ENCODE measurements at places on chromosomes 7 and 10.

DNA sequence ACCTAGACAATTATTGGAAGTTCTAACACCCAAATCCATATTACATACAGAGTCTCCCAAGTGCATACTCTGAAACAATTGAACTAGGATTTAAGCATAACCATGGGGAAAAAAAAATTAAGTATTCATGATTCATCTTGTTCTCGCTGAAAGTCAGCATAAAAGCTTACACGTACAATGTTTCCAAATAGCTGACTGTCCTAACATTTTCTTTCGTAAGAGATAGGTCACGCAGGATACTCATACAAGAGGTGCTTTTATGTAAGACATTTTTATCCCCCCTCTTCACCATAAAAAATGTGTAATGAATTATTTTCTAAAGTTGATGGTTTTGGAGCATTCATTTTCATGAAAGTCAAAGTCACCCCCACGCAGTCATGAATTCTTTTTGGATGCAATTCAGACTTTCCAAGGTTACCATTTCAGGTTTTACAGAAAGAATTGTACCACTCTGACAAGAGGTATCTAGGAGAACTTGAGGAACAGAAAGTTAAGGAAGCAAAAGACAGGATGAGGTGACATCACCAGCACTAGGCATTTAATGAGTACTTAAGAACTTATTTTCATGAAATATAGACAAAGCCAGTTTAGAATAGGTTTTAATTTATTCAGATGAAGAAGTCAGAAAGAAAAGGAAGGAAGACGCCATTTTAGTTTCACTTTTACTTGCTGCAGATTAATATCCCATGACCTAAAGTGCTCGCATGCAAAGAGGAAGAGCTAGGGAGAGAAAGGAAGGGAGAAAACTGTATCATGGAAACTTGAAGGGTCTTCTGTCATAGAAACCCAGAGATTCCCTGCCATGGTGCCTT, 55.8 kb downstream of the TMEM26 start:
- no peak for DNase-seq
- no peaks in the 10 kb centered on the region for H3K4me1 ChIP-seq
- no peak overlapping the region for H3K27ac ChIP-seq
- no peaks in the 10 kb centered on the region for H3K36me3 ChIP-seq

DNA sequence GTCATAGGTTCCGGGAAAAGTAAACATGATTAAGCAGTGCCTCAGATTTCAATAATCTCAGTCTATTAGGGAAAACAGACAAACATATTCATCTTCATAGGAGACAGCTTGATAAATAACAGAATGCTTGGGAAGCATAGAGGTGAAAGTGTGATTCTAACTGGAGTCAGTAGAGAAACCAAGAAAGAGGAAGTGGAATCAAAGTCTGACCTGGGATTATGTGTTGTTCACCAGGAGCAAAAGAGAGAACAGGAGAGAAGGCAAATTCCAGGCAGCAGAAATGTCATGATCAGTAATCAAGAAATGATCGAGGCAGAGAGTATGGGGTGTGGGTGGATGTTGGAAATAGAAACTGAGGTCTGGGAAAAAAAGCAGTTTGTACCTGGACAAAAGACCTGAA, 43.7 kb downstream of the DGKB start:
- H3K27me3 ChIP-seq, result no peaks in the 10 kb centered on the region
- no peaks in the 10 kb centered on the region for H3K4me1 ChIP-seq
- H3K27ac ChIP-seq, result no peak overlapping the region

DNA sequence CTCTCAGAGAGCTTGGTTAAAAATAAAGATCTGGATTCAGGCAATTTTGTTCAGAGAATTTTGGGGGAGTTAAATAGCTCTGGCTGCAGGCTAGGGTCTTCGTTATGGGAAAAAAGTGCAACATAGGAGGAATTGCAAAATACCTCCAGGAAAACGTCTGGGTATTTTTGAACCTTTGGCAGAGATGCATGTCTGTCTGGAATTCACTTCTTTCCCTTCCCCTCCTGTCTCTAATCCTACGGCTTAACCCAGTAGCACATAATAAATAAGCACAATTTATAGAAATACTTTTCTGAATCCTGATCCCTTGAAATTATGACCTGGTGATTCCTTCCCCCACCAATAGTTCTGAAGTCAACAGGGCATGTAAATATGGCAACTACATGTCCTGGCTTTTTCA, 19.3 kb upstream of the NUP205 start:
- DNase-seq, result no peak
- no peaks in the 10 kb centered on the region for H3K27me3 ChIP-seq
- H3K27ac ChIP-seq, result no peak overlapping the region
- H3K36me3 ChIP-seq, result no peaks in the 10 kb centered on the region
- no peak overlapping the region for H3K4me3 ChIP-seq
- H3K4me1 ChIP-seq, result no peaks in the 10 kb centered on the region

DNA sequence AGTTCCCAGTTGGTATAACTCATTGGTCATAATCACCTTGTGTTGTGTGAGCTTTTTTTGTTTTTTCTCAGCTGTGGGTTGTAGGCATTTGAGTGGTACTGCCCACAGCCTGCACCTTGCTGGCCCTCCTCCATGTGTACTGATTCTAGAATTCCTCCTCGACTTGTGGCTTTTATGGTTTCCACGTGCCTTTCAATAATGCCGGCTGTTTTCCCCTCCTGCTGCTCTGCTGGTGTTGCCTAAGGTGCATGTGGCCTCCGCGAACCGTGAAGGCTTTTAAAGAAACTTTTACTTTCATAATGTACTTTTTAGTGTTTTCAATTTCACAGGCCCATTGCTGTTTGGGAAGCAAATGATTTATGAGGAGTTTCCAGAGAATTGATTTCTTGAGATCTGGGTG, 518.0 kb downstream of the REEP3 start:
- no peak overlapping the region for H3K4me3 ChIP-seq
- H3K36me3 ChIP-seq, result no peaks in the 10 kb centered on the region
- DNase-seq, result no peak
- H3K27me3 ChIP-seq, result no peaks in the 10 kb centered on the region
- H3K27ac ChIP-seq, result no peak overlapping the region

DNA sequence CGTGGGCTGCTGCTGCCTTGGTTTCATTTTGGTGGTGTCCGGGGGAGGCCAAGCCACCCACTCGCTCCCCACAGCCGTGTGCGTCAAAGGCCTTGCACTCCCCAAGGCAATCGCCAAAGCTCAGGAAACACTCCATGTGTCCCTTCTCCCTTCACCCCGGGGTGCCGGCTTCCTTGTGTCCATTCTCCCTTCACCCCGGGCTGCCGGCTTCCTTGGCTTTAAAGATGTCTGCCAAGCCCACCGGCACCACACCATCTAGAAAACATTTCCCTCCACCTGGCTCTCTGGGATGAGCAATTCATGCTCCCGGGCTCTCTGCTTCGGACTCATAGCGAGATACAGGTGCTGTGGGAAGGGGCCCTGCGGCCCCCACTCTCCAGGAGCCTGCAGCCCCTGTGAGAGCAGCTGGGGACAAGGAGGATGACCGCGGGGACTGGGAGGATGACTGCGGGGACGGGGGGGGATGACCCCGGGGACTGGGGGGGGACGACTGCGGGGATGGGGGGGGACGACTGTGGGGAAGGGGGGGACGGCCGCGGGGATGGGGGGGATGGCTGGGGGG, 322.1 kb downstream of the DNAJB6 start:
- H3K36me3 ChIP-seq, result peaks cover 49% of the 10 kb centered on the region
- no peak overlapping the region for H3K4me3 ChIP-seq
- DNase-seq, result no peak
- no peak overlapping the region for H3K27ac ChIP-seq
- peaks cover 18% of the 10 kb centered on the region for H3K4me1 ChIP-seq

DNA sequence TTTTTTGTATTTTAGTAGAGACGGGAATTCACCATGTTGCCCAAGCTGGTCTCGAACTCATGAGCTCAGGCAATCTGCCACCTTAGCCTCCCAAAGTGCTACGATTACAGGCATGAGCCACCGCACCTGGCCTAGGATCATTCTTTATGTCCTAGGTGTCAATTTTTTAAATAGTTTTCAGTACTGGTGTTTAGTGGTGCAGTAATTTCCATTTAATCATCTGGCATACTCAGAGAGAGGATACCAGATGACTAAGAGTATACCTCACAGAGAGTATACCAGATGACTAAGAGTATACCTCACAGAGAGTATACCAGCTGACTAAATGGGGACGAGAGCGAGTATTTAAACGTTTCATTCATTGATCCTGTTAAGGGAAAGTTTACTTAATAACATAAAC, 37.3 kb upstream of the TMEM248 start:
- peaks cover 3% of the 10 kb centered on the region for H3K36me3 ChIP-seq
- no peak overlapping the region for H3K4me3 ChIP-seq
- no peak overlapping the region for H3K27ac ChIP-seq
- H3K4me1 ChIP-seq, result no peaks in the 10 kb centered on the region
- no peak for DNase-seq

GRCh38 chr10:9796564-9796963, 1221.1 kb upstream of the CELF2 start:
- H3K4me3 ChIP-seq, result no peak overlapping the region
- H3K27ac ChIP-seq, result no peak overlapping the region
- no peaks in the 10 kb centered on the region for H3K4me1 ChIP-seq
- no peaks in the 10 kb centered on the region for H3K36me3 ChIP-seq
- no peaks in the 10 kb centered on the region for H3K27me3 ChIP-seq

DNA sequence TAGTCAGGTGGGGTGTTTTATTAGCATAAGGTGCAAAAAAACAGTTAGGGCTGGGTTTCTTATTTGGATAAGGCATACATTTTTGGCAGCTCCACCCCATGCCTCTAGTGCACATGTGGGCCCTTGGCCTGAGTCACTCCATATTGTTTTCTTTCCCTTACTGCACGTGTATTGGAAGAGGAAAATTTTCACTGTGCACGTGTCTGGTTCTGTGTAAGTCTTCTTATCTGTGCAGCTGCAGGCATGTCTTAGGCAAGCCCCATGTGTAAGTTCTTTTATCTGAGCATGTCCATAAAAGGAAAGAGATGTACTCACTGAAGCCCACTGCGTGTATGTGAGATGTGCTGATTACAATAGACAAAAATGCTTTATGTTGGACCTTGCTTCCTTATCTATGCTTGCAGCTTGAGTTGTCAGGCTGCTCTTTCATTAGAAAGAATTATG, 540.3 kb upstream of the IGFBP3 start:
- no peaks in the 10 kb centered on the region for H3K27me3 ChIP-seq
- H3K4me3 ChIP-seq, result no peak overlapping the region
- H3K36me3 ChIP-seq, result no peaks in the 10 kb centered on the region
- no peak for DNase-seq
- H3K27ac ChIP-seq, result no peak overlapping the region

GRCh38 chr7:101826081-101826835, 8.8 kb downstream of the CUX1 start:
- H3K4me3 ChIP-seq, result no peak overlapping the region
- no peaks in the 10 kb centered on the region for H3K27me3 ChIP-seq
- H3K36me3 ChIP-seq, result peaks cover 10% of the 10 kb centered on the region
- peaks cover 12% of the 10 kb centered on the region for H3K4me1 ChIP-seq
- H3K27ac ChIP-seq, result no peak overlapping the region
- DNase-seq, result no peak

DNA sequence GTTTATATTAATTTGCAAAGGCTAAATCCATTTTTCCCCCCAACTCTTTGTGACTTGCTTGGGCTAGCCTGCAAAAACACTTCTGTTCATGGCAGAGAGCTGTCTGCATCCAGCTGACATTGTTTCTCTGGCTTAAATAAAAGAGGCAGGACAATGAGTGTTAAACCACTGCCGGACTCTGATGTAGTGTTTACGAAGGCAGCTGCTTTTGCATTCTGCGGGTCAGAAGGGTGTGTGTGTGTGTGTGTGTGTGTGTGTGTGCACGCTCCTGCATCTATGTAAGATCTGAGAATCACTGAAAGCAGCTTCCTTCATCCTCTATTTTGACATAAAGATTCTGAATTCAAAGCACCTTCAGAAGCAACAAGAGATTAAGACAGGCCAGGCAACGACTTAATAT, 28.3 kb downstream of the NRP1 start:
- H3K27me3 ChIP-seq, result no peaks in the 10 kb centered on the region
- no peak overlapping the region for H3K27ac ChIP-seq
- H3K36me3 ChIP-seq, result no peaks in the 10 kb centered on the region
- H3K4me3 ChIP-seq, result no peak overlapping the region
- no peaks in the 10 kb centered on the region for H3K4me1 ChIP-seq
- no peak for DNase-seq

GRCh38 chr7:130397758-130398073, 17.4 kb downstream of the CPA1 start:
- peaks cover 3% of the 10 kb centered on the region for H3K36me3 ChIP-seq
- DNase-seq, result no peak

Measured in spinal cord (tissue), 10 donors.